D721Med (cell line): ENCODE measurements at places on chromosomes 7 and 10.

- DNase-seq: no peak
Measured at GRCh38 chr7:29593459-29593858, 29.8 kb downstream of the PRR15 start.

- no peak for DNase-seq
Measured at GRCh38 chr7:70419526-70420380, 712.2 kb upstream of the GALNT17 start.

DNA sequence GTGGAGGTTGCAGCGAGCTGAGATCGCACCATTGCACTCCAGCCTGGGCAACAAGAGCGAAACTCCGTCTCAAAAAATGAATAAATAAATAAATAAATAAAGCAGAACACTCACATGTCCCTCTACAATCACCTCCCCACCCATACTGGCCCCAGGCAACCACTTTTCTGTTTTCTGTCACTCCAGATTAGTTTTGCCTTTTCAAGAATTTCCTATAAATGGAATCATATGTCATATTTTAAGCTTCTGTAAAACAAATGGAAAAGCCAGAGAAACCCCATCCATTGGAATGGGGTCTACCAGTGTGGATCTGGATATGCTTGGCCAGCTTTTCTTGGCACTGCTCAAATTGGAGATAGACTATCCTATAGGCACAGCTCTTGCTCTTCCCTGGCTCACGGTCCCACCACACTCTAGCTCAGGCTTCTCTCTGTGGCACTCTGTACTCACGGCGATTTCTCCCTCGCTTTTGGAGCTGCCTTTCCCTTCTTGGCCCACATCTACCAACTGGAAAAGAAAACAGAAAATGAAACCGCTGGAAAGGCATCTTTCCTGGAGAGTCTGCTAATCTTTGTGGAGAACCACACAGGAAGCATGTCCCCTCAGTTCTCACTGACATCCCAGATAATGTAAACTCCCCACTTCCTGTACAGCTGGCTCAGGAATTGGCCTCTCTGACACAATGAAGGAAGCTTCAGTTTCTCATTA is 210.1 kb downstream of the JCAD start:
- DNase-seq: no peak

GRCh38 chr7:101244375-101245146 is at the start of gene FIS1:
FIS1 (minus strand) TSS chr7:101245081; CDS start chr7:101245004, 77 bp downstream.
- peak; percentile 55 for DNase-seq

GRCh38 chr7:125316466-125316865 is 386.8 kb upstream of the POT1 start:
- no peak for DNase-seq

DNA sequence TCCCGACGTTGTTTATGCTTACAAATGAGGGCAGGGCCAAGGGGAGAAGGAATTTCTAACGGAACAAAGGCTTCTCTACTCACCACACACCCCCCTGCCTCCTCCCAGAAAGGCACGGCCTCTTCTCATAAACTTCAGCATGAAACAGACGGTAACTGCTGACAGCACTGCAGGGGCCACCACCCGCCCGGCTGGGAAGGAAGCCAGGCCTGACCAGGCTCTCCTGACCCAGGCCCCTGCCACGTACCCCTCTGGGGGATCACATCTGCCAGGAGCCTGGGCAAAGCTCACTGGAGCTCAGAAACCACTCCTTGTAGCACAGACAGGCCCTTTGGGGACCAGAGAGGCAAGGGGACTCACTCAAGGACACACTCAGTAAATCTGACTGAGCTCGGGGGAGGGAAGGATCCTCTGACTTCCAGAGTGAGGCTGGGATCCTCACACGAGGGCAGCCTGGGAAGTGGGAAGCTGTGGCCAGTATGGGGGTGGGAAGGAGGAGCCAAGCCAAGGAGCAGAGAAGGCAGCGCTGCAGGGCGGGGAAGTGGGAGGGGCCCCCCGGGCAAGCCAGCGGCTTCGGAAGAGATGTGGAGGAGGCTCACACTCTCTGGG is 46.1 kb downstream of the ZCCHC24 start:
- no peak for DNase-seq

DNA sequence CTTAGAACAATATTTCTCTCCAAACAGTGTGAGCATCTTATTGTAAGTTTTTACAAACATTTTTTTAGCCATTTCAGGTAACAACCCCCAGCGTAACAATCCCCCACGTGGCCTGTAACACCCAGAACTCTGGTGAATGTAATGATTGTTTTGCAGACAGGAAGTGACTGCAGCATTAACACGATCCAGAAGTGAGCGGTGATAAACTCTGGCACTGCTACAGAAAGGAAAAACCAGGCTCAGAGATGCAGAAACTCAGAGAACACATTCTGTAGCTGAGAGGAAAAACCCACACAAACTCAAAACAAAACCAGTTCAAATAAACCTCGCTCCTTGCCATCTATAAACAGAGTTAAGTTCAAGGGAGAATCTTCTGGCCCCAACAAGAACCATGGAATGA is 285.7 kb downstream of the FGFR2 start:
- DNase-seq: no peak

GRCh38 chr10:11684717-11685645 is 57.2 kb upstream of the ECHDC3 start:
- no peak for DNase-seq

DNA sequence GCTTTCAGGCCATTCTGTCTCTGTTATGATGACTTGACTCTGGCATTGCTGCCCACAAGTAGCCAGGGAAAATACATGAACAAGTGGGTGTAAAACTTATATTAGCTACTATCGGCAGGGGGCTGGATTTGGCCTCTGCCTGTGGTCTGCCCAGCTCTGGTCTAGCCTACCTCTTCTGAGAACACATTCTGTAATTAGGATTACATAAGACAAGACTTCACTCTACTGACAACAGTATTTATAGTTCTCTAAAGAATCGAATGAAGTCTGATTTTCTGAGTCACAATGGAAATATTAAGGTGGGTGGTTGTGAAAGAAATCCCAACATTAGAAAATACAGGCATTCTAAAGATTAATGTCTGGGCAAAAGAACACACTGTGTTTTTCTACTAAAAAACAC is 55.5 kb downstream of the DLD start:
- no peak for DNase-seq

- DNase-seq: no peak
Measured at GRCh38 chr7:65746398-65746669, 126.5 kb upstream of the VKORC1L1 start.

DNA sequence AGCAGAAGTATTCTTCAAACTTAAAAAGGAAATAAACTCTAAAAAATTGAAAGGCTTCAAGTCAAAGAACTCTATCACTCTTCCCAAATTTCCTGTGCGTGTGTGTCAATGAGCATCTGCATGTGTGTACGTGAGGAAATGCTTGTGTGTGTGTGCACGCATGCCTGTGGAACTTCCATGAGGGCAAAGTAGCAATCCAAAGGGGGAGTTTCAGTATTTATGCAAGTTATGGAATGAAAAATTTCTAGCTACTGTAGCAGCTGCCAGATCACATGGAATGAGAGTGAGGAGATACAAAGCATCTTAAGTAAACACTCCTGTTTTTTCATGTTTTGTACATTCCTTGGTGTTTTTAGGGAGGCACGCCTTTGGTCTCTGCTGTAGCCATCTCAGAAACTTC is 152.6 kb downstream of the RAPGEF5 start:
- no peak for DNase-seq
